Stimulated activated CD4-positive, alpha-beta T cell treated with anti-CD3 and anti-CD28 coated beads, Interleukin-15, amount 100 ng/mL, for 48 hours (primary cell): ENCODE measurements at places on chromosomes 12 and 14.
A peak's percentile ranks its signal among the peaks of the same experiment; 100 is the strongest.

- DNase-seq = no peak
Measured at GRCh38 chr14:93832081-93832480, 43.8 kb upstream of the PRIMA1 start.

DNA sequence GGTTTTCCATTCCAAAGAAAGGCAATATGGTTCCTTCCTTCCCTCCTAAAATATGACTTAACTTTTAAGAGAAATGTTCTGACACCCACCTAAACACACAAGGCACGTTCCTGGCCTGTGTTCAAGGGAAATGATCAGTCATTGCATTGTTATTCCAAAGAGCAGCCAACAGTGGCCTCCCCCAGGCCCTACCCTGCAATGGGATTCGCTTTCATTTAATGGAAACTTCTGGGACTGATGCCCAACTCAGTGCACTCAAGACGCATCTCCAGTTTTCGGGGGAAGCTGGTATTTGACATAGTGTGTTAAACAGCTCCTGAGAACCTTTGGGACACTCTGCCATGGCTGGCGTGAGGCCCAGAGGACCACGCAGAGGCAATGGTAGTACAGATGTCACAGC, 65.9 kb downstream of the DDX51 start:
- DNase-seq = no peak

DNA sequence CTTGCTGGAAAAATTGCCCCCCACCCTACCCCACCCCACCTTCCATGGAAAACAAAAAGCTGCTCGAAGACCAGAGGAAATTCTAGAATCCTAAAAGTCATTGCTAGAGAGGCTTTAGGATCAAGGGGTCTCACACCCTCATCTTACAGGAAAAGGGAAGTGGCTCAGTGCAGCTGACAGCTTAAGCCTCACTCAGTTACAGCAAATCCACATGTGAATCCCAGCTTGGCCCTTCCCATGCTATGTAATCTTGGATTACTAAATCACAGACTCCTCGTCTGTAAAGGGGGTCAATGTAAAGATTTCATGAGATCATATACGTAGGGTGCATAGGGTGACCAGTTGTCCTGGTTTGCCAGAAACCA, 25.9 kb downstream of the CMKLR1 start:
- DNase-seq = no peak

- no peak for DNase-seq
Measured at GRCh38 chr12:95739561-95740313, 50.8 kb downstream of the NTN4 start.

GRCh38 chr12:60693019-60693626, 1097.3 kb downstream of the SLC16A7 start:
- no peak for DNase-seq

- DNase-seq = no peak
Measured at GRCh38 chr12:113371808-113372207, 13.4 kb downstream of the PLBD2 start.

- DNase-seq = no peak
Measured at GRCh38 chr12:104722601-104723534, 235.2 kb downstream of the SLC41A2 start.

DNA sequence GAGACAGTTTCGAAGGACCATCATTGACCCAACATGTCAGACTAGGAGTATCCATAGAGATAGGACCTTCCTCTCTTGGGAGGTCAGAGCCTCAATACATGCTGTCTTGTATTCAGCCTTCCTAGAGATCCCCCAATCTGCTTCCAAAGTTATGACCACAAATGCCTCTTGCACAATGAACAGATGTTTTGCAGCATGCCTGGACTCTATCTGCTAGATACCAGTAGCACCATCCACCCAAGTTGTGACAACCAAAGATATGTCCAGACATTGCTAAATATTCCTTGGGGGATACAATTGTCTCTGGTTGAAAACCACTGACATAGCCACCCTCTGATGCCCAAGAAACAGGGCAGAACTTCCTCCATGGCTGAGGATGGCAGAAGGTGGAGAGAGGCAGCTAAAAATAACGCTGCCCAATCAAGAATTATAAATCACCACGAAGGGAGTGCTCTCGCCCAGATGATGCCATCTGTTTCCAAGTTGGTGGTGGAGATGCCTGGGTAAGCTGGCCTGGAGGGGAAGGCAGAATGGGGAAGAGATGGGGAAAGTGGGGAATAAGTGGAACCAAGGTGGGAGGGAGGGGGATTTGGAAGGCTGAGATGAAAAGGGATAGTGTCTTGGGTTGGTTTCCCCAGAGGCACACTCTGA, 42.9 kb upstream of the NOS1 start:
- no peak for DNase-seq

DNA sequence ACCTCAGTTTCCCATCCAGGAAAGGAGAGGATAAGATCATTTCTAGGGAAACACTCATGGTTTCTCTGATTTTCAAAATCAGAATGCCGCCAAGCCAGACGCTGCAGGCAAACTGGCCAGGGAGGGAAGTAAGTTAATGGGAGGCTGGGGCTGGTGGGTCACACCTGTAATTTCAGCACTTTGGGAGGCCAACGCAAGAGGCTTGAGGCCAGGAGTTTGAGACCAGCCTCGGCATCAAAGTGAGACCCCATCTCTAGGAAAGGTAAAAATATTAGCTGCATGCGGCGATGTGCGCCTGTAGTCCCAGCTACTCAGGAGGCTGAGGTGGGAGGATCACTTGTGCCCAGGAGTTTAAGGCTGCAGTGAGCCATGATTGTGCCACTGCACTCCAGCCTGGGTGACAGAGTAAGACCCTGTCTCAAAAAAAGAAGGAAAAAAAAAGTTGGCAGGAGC, 587 bp downstream of the SELPLG start:
- no peak for DNase-seq

DNA sequence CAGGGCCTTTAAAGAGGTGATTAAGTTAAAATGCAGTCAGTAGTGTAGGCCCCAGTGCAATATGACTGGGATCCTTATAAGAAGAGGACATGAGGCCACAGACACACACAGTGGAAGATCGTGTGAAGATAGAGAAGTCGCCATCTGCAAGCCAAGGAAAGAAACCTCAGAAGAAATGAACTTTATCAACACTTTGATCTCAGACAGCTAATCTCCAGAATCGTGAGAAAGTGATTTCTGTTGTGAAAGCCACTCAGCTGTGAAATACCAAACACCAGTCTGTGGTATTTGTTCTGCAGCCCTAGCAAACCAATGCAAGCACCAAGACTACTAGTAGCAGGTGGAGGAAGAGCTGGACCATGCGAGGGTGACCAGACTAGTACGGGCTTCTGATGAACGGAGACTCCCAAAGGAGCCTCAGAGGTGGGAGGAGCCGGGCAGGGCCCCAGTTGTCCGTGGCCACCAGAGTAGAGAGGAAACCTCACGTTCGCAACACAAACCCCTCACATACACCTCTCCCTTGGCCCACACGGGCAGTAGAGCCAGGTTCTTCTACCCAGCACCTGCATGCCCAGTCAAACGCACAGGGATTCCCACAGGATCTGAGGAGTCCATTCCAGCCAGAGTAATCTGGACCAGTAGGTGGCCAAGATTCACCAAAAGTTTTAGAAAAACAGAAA, 243.0 kb downstream of the TTC8 start:
- no peak for DNase-seq

GRCh38 chr14:68141281-68142088, 321.9 kb downstream of the RAD51B start:
- no peak for DNase-seq

- no peak for DNase-seq
Measured at GRCh38 chr12:132389526-132390286, 60.3 kb upstream of the GALNT9 start.

GRCh38 chr14:103562179-103562428, 353 bp downstream of the BAG5 start:
- no peak for DNase-seq

GRCh38 chr14:94397289-94398181, 9.1 kb upstream of the SERPINA1 start:
- no peak for DNase-seq

DNA sequence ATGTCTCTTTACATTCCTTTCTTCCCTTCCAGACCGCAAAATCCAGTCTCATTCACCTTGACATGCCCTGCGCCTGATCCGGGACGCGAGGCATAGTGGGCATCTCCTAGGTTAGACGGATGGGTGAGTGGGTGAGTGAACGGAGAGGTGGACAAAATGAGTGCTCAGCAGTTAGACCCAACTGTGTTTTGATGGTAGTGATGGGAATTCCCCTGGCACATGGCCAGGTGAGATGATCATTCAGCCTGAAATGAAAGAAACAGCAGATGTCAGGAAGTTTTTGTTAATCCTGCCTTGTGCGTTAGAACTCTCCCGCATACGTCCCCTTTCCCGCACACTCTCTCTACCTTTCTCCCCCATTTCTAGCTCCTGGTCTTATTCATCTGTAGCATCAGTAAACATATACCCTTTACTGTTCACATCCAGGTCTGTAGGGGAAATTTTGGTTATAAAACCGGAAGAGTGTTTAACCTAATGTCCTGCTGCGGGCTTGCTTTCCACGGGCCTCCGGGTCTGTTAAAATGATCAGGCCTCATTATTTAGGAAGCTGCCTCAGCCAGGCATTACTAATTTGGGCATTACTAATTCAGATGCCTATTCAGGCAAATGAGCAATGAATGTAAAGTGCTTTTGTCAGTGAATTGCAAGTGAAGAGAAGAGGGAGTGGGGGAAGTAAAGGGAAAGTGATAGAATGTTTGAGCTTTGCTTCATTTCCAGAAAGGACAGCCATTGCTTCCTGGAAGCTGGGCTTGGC, 172.8 kb downstream of the ETV6 start:
- peak; percentile 44 for DNase-seq

- DNase-seq = peak; percentile 13
Measured at GRCh38 chr12:14845350-14845750, 2.0 kb upstream of the ART4 start.

- DNase-seq = no peak
Measured at GRCh38 chr12:109421355-109422087, 55.6 kb downstream of the KCTD10 start.

DNA sequence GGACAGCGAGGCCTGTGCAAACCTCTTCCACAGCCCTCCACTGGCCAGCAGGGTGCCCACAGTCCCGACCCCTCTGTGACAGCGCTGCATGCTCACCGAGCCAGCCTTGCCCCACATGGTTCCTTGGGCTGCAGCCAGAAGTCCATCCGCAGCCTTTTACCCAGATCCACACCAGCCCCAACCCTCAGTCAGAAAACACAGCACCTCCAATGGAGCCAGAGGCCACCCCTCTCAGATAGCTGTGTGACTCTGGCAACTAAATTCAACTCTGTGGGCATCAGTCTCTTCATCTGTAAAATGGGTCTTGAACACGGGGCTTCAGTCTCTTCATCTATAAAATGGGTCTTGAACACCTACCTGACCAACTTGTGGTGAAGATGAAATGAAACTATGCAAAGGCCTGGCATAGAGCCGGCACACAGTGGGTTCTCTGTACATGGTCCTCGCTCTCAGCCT, 38.0 kb downstream of the NFKBIA start:
- no peak for DNase-seq

DNA sequence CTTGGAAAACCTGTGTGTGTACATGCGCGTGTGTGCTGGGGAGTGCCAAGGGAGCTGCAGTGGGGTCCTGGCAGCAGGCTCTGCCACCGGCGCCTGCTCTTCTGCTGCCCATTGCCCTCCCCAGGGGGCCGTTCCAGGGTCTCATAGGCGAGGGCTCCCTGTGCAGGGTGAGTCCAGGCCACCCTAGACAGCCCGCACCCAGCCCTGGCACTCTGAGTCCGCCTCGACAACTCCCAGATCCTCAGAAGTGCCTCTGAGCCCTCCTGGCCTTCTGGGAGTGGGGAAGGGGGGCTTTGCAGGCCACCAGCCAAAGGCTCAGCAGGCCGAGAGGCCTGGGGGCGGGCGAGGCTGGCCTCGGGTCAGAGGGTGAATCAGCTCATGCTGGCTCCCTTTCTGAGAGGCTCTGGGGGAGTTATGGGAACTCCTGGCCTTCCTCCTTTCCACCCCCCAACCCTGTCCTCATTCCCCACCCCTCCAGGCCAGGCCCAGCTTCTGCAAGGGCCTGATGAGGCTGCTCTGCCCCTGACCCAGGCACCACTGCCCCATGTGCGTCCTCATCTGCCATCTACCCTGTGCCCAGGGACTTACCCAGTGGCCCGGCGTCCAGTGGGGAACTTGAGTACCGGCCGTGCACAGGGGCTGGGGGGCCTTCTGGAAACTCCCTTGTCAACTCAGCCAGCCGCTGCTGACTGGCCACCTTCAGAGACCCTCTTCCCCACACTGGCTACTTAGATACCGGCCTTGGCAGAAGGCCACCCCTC, 2.1 kb upstream of the TEDC1 start:
- DNase-seq = no peak

DNA sequence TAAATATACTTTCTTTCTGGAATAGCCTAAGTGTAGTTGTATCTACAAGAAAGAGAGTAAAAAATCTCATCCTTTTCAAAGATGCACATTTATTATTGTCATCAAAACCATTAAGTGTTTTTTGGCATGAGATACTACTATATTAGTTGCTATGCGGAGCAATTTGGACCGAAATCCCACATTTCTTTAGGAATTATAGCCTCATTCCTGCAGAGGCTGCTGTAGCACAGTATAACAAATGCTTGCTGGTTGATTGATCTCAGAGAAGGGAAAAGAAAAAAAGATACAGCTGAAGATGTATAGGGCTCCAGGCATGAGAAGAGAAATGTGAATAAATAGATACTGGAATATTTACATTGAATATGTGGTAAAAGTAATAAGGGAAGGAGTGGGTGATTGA, 36.0 kb downstream of the RHOJ start:
- no peak for DNase-seq

DNA sequence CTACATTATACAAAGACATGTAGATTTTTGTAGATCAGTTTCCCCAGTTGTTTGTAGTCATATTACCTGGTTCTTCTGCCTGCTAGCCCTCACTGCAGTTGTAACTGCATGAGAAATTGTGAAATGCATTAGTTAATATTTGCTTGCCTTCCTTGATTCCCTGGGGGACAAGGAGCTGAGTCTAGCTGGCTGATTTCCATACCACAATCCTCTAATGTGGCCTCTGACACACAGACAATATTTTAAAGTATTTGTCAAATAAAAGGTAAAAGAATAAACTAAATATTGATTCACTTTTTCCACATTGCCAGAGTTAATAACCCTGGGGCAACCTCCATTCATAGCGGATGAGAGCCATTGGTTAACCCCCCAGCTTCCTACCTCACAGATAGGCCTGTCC, 128.8 kb upstream of the TMEM132C start:
- DNase-seq = no peak

- no peak for DNase-seq
Measured at GRCh38 chr14:98198385-98198784, 1073.6 kb downstream of the BCL11B start.

GRCh38 chr12:12207746-12208145, 59.1 kb downstream of the LRP6 start:
- DNase-seq = no peak

- DNase-seq = no peak
Measured at GRCh38 chr12:62618319-62618718, 151.7 kb downstream of the MON2 start.

GRCh38 chr12:18794000-18794399, 56.1 kb downstream of the CAPZA3 start:
- DNase-seq = no peak

DNA sequence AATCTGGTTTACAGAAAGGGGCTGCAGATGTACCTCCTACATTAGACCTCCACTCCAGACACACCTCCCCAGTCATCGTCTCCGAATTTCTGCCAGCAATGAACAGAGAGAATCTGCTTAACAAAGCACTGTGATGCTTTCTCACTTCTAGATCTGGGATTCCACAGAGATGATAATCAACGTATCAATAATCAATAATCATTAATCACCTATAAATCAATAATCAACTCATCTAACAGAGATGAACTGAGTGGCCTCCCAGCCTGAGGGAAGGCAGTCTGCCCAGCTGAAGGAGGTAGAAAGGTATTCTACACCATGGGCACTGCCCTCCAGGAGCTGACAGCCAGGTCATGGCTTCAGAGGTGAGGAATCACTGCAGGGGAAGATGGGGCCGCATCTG, 183.2 kb downstream of the TMEM132D start:
- no peak for DNase-seq
